C1 segment of cervical spinal cord (tissue), 14 donors: ENCODE measurements at places on chromosomes 4 and X.

DNA sequence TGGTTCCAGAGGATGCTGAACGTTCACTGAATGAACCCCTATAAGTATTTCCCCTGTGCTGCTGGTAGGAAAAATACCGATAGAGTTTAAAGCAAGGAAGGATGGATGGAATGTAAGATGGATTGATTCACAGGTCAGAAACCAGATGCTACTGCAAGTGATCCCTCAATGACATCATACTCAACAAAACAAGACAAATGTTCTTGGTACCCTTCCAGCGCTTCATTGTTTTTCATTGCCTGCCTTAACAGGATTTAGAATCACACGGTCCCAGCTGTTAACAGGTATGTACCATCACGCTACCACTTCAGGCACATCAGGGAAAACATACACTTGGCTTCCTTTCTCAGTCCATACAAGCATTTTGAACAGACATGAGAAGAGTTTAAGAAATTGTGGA lies 118.1 kb upstream of the TLR3 start:
- DNase-seq = no peak

- no peak for DNase-seq
These were observed 484.0 kb downstream of the NAF1 start for GRCh38 chr4:162682651-162683050.

GRCh38 chrX:41234962-41235361 lies 99.0 kb upstream of the DDX3X start:
- no peak for DNase-seq

DNA sequence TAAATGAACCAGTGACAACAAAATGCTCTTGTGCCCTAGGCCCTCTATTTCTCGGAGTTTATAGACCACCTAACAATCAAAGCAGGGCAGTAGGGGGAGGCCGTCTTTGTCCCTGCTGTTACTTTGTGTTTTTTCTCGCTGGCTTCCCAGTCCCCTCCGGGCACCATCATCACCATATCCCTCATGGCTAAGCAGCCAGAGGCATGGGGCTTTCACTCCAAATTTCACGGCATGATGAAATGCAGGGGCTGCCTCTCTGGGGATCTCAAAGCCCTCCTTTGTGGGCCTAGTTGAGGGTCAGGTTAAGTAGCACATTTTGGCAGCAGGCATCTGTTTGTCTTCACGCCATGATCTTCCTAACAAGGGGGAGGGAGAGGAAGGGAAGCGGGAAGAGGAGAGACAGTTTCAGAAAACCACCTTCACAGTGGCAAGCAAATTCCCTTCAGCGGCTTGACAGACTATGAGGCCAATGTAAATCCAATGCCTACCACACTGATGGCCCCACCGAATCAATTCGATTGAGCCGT lies 91.9 kb downstream of the ANOS1 start:
- DNase-seq = no peak

- no peak for DNase-seq
These were observed 35.3 kb upstream of the SPRY1 start for GRCh38 chr4:123361195-123361861.

DNA sequence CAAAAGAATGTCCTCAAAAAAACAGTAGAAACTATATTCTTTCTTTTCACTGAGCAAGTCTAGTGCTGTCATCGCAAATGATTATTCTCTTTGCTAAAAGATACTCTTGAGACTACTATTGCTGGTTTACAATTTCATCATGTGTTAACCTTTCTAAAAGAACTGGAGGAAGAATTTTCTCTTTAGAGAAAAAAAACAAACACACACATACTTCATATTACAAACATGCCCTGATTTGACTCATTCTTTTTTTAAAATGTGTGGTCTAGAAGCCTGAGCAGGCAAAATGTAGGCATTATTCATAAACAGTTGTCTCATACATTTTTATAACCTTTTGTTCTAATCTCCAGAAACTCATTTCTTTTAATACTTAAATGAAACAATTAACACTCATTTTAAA lies 60.6 kb upstream of the FAT4 start:
- no peak for DNase-seq

- DNase-seq = no peak
These were observed 21.2 kb upstream of the FAM156A start for GRCh38 chrX:52979568-52979967.

DNA sequence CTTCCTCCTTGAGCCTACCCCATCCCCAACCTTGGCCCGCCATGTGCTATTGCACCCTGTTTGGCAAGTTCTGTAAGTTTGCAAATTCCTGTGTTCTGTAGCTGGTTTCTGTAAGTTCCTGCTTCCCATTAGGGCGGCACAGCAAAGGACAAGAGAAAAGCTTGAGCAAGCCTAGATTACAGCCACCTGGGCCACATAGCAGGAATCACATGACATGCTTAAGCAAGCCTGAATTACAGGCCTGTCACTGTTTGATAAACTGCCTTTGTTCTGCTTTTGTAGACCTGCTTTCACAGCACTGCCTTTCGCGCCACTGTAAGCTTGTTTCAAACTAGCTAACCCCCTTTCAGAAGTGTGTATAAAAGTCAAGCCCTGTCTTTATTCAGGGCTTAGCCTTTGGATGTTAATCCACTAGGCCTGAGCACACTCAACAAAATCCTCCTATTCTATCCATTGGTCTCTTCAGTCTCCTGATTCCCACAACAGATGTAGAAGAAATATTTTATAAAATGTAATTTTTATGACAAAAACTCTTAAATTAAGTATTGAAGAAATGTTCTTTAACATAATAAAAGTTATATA lies 906.8 kb upstream of the NDST4 start:
- no peak for DNase-seq

- no peak for DNase-seq
These were observed 87.4 kb downstream of the KIT start for GRCh38 chr4:54745031-54745770.

DNA sequence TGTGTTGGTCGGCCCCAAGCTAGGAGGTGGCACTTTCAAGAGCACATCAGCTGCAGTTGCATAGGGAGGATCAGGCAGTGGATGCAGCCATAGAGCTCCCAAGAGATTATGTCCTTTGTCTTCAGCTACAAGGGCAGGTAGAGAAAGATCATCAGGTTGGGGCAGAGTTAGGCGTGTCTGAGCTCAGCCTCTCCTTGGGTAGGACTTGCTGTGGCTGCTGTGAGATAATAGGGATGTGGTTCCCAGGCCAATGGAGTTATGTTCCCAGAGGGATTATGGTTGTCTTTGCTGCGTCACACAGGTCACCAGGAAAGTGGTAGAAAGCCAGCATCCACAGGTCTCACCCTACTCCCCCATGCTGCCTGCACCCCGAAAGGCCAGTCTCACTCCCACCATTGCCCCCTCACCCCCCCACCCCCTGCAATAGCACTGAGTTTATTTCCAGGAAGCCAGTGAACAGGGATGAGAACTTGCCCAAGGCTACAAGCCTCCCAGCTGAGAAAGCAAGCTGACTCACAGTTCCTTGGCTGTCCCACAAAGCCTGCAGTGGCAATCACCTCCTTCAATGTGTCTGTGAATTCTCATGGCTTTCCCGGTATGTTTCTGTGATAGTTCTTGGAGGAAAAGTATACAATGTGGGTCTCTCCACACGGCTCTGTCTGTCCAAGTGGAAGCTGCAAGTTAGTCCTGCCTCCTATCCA lies 148.4 kb downstream of the STPG2 start:
- no peak for DNase-seq

DNA sequence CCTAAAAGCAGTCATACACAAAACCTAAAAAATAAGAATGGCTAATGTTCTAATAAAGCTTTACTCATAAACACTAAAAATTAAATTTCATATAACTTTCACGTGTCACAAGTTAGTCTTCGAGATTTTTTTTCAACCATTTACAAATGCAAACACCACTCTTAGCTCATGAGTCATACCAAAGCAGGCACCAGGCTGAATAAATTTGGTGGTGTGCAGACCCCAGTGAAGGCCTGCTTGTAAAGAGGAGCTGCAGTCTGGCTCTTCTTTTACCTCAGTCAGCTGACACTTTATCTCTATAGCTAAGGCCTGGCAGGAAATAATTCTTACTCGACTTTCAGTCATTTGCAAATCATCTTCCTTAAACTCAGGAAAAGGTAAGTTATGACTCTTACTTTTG lies 37.4 kb downstream of the CLOCK start:
- DNase-seq = no peak

DNA sequence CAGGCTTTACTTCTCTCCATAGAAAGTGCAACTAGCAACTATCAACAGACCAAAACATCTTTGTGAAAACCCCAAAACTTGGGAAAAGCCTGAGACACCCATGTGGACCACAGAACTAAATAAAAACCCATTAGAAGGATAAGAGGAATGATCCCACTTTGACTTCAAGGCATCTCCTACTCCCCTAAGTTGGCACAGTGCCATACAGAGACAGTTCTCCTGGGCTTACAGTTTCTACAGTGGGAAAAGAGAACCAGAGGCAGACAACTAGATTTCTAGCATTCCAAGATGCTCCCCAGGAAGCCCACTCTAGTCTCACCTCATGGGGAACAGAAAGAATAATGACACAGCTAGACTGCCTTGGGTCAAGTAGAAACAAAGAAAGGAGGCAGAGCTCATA lies 20.4 kb downstream of the TMLHE start:
- no peak for DNase-seq

- DNase-seq = no peak
These were observed 49.1 kb downstream of the GPRIN3 start for GRCh38 chr4:89258506-89258905.

GRCh38 chr4:73257234-73257633 lies 1.4 kb downstream of the ANKRD17 start:
- DNase-seq = peak; percentile 1

GRCh38 chr4:27407616-27408015 lies 547.0 kb downstream of the STIM2 start:
- DNase-seq = no peak

DNA sequence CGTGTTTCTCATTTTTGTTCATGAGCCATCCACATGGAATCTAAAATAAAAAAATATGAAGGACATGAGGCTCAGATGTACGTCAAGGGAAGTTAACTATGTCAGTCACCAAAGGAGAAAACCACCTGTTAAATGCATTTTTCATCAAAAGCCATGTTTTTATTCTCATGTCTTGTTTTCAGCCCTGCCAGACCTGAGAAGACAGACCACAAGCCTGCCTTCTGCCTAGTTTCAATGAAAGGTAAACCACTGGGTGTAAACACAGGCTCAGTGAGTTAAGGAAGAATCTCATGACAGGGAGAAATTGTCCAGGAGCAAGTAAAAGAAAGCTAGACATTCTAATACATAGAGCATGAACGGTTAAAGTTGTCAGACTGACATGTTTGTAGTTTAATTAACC lies 52.3 kb upstream of the TNIP3 start:
- no peak for DNase-seq

DNA sequence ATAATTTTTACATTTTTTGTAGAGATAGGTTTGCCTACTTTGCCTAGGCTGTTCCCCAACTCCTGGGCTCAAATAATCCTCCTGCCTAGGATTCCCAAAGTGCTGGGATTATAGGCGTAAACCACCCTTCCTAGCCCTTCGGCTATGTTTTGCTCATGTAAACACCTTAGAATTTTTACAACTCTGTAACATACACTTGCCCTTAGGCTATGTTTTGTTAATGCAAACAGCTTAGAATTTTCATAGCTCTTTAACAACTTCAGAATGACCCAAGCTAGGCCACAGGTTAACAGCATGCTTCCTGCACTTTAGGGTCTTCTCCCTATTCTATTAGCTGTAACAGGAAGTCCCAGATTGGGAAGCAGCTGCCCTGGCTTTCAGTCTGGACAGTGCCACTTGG lies 24.2 kb downstream of the KLHL15 start:
- DNase-seq = no peak

DNA sequence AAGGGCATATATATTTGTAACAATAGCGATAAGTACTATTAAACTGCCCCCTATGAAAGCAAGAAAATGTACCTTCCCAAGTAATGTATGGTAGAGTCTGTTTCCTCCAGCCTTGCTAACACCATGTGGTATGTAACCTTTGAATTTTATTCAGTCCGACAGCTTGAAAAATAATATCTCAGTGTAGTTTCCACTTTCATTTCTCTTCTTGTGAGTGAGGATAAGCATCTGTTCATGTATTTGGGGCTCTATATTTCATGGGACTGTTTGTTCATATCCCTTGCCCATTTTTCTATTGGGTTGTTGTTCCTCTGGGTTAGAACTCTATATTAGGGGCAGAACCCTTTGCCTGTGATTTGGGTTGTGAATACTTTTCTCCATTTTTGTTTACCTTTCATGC lies 58.3 kb downstream of the USP38 start:
- no peak for DNase-seq

DNA sequence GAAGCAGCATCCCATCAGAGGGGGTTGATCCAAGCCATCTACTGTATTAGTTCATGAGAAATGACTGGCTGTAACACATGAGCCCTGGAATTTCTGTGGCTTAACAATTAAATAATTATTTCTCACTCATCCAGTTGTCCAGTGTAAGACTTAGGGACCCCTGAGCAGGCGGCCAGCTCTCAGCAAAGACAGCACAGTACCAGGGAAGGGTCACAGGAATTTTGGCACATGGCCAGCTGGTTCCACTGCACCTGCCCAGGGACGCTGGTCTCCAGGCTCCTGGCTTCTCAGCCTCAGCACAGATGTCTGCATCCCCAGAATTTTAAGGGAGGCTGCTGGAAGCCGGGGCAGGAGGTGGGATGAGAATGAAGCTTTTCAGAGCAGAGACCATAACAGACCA lies 93.7 kb upstream of the DHRSX start:
- no peak for DNase-seq

- DNase-seq = no peak
These were observed 105.2 kb downstream of the RTL5 start for GRCh38 chrX:72026341-72027023.

- no peak for DNase-seq
These were observed 24.1 kb downstream of the FRMPD4 start for GRCh38 chrX:12162420-12162819.

- peak; percentile 79 for DNase-seq
These were observed at the start of gene FAT4 for GRCh38 chr4:125314676-125315575. Gene FAT4 (plus strand): TSS chr4:125314955. CDS start chr4:125316412, 1,457 bp downstream.

- no peak for DNase-seq
These were observed 271.8 kb upstream of the TENM3 start for GRCh38 chr4:181971411-181971810.

DNA sequence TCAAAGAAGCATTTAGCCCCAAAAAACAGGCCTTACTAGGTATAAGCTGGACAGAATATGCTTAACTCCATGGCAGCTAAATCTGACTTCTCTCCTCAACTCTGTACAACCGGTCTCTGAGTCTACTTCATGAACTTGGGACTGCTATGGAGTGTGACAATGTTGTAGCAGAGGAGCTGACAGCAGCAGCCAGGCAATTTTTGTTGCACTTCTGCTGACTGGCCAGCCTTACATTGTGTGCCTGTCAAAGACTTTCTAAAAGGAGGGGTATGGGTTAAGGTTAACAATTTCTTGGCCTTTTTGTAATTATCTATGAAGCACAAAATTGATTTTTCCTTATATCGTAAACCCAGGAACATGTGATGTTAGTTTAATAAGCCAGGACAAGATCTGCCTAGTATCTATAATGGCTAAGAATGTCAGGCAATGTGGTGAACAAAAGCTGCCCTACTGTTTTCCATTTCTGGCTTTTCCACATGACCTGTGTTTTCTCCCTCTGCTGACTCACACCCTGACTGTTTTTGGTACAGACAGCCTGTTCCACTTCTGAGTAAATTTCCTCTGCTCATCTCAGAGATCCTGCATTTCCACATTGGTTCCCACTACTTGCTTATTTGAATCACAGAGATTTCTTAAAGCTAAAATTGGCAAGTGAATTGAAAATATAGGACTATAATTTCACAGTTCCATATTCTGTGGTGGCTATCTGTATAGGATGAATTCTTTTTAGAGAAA lies 9.3 kb downstream of the NOX1 start:
- DNase-seq = no peak
